Cortex of kidney (tissue), 1 donor: ENCODE measurements at places on chromosomes 6 and 20.

- DNase-seq = no peak
Observed at GRCh38 chr20:5448449-5449118, 131.8 kb upstream of the PROKR2 start.

GRCh38 chr6:68852791-68853190, 217.7 kb downstream of the ADGRB3 start:
- no peak for DNase-seq

GRCh38 chr6:25330796-25331685, 51.9 kb downstream of the CARMIL1 start:
- no peak for DNase-seq

DNA sequence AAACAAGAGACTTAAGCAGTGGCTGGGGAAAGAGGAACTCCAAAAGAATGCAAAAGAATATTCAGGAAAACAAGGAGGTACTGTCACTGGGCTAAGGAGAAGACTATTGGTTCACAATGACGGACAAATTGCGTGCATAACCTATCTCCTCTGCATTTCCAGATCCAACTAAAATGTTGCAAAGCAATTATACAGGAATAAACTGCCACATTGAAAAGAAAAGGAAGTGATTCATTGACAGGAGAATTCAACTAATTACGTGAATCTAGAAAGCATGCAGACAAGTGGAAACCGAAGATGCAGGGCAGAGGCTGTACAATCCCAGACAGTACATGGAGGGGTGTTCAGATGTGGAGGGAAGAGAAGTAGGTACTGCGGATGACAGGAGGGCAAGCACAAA, 152.8 kb upstream of the RIPOR2 start:
- DNase-seq = no peak

GRCh38 chr20:46255440-46256104, 52.7 kb downstream of the CDH22 start:
- DNase-seq = no peak

- DNase-seq = no peak
Observed at GRCh38 chr6:43880236-43881137, 110.5 kb downstream of the VEGFA start.

- no peak for DNase-seq
Observed at GRCh38 chr6:116596815-116597214, 19.5 kb upstream of the RSPH4A start.

- no peak for DNase-seq
Observed at GRCh38 chr6:95244751-95245150, 332.6 kb upstream of the MANEA start.

DNA sequence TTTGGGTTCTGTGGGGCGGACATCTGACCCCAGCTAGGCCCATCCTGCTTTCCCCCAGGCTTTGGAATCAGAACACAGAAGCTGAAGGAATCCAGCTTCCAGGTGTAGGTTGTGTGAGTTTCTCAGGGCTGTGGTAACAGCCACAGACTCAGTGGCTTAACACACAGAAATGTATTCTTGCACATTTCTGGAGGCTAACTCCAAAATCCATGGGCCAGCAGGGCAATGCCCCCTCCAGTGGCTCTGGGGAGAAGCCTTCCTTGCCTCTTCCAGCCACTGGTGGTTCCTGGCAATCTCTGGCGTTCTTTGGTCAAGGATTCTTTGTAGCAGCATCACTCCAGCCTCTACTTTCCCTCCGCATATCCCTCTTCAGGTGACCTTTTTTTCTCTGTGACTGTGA, 1.3 kb upstream of the EMILIN3 start:
- no peak for DNase-seq

- no peak for DNase-seq
Observed at GRCh38 chr6:8070718-8071117, 6.5 kb upstream of the BLOC1S5 start.

GRCh38 chr6:141790921-141791320, 341.8 kb upstream of the GJE1 start:
- DNase-seq = no peak

DNA sequence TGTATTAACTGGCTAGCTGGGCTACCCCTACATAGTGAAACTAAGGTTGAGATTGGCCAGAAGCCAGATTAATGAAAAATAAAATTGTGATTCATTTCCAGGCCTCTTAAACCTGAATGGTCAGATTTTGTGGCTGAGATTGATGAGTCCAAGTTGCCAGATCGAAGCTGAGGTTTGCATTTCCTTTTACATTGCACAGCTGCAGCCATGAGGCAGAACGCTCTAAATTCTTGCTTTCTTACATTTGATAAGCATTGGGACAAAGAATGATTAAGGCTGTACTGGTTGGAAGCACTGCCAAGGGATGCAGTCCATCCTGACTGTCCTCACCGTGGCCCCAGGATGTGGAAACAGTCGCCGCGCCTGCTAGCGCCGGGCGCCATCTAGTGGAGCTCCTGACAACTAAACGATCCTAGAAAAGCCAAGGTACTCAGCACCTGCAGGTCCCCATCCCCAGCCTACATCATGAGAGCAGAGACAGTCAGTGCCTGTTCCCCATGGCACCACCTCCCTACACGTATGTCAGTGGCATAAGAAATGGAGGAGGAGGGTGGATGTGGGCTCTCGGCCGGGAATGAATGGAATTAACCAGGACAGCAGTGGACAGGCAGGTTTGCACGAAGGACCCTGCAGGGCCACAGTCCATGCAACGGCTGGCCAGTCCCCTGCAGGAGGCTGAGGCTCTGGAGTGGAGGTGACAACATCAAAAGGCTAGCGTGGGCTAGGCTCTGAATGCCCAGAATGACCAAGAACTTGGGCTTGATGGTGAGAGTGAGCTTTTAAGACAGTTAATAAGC, 19.0 kb downstream of the PXDC1 start:
- no peak for DNase-seq

DNA sequence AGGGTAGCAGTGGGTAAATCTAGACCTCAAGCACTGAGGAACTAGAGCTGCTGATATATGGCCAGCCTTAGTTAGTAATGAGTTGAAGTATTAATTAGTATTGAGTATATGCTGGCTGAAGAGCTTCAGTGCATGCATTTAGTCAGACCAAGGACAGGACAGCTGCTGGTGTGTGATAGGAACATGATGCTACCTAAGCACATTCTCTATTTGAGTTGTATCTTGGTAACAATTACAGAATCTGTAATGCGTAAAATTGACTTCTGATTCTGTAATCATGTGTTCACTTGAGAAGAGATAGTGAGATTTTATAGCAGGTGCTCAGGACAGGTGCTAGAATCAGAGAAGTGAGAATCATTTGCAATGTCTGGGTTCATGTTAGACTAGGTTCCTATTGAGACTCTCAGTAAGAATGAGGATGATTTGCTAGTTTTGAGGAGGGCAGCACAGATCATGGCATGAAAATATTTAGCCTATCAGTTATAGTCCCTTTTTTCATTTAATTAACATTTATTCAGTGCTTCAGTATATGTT, 369.4 kb upstream of the HS3ST5 start:
- no peak for DNase-seq

GRCh38 chr6:56002336-56002735, 126.9 kb upstream of the BMP5 start:
- no peak for DNase-seq

DNA sequence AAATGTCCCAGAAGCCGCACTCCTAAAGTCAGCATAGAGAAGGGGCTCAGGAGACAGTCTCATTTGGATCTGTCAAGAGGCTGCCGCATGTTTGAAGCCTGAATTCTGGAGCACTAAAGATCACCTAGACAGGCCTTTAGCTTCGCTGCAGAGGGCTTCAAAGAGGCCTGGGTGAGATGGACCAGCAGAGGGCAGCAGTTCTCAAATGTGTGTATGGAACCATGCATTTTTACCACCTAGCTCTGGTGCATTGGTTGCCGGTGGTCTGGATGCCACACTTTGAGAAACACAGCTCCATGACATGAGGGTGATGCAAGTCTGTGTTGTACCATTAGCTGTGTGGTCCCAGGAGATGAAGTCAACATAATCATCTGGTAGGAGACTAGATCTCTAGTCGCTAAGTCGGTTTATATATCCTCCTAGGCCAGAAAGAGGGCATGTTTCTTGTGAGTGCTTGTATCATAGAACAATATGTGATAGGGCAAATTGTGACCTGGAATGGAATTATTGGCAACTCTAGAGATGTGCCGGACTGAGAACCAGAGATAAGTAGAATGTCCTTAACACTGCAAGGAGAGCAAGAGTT, 64.8 kb downstream of the KIAA0319 start:
- no peak for DNase-seq

GRCh38 chr6:130834482-130835251, 7.5 kb downstream of the SMLR1 start:
- DNase-seq = no peak

- DNase-seq = no peak
Observed at GRCh38 chr20:37669773-37670236, 24.0 kb upstream of the CTNNBL1 start.

- no peak for DNase-seq
Observed at GRCh38 chr6:102114402-102114801, 720.9 kb downstream of the GRIK2 start.

DNA sequence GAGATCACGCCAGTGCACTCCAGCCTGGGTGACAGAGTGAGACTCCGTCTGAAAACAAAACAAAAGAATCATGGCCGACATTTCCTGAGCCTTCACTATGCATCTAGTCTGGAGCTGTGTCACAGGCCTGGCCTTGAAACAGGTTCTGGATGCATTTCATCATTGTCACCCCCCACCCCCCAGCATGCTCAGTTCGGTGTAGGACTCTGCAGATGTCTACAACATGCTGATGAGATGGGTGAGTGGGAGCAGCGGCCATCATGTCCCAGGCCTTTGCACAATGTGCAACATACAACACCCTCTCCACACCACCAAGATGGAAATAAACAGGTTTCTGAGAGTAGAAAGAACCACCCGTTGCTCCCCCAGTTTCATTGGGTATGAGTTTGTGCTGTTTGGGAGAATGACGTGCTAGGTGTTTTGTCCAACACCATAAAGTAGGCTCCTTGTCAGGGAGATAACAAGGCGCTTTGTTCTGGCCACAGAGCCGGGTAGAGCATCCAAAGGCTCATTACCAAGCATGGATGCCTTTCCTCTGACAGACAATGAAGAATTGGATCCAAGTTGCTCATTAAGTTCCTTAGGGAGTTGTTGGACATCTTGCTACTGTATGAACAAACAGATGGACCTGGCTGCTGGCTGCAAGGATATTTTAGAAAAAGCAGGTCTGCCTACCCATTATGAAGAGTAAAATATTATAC, 22.1 kb downstream of the SNHG17 start:
- DNase-seq = no peak

- no peak for DNase-seq
Observed at GRCh38 chr20:1619861-1620444, at the start of gene SIRPB1. Gene SIRPB1, minus strand, starts transcription at chr20:1620009. Its CDS starts 65 bp downstream, at chr20:1619944.

DNA sequence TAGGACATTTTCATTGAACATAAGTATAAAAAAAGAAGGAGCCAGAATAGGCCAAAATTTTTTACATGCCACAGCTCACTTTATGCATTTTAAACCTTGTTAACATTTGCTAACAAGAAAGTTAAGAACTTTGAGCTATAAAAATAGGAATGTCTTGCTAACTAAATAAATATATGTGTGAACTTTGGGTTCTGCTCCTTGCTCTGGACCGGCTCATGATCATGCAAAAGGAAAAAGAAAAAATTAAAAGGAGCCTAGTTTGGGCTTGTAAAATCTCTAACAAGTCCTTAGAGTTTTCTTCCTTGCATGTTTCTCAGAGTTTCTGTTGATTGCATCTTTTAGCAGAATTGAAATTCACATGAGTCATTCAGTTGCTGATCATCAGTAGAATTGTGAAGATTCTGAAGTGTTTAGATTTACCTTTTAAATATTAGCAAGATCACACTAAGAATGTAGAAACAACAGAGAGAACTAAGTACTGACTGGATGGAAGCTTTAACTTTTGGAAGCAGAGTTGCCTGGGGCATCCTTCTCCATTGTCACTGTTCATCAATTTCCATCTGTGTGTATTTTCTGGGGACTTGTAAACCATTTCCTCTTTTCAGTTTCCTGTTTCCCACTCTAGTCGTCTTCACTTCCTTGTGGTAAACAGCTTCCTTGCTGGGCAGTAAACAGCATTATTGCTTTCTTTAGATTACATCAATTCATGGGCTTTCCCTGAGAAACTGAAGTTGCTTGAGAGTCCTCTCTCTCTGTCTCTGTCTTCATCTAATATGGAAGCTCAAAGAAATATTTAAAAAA, 458.4 kb upstream of the BTBD3 start:
- DNase-seq = no peak

DNA sequence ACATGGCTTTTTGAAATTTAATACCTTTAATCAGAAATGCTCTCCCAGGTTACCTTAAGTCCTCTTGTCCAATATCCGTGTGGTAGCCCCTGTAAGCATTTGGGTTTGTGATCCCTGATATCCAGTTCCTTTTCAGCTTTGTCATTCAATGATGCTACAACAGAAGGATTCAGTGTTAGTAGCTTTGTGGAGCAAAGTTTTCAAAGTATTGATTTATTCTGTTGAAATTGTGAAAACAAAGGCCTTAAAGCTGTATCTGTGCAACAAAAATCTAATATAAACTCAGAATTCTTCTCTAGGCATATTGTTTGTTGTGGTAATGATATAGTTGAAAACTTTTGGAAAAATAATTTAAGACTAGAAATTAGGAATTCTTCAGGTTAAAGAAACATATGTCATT, 91.9 kb downstream of the ADGRB3 start:
- no peak for DNase-seq

GRCh38 chr20:61636531-61637116, 384.6 kb downstream of the CDH4 start:
- no peak for DNase-seq

GRCh38 chr20:34415079-34415478, 52.0 kb downstream of the ITCH start:
- DNase-seq = no peak

DNA sequence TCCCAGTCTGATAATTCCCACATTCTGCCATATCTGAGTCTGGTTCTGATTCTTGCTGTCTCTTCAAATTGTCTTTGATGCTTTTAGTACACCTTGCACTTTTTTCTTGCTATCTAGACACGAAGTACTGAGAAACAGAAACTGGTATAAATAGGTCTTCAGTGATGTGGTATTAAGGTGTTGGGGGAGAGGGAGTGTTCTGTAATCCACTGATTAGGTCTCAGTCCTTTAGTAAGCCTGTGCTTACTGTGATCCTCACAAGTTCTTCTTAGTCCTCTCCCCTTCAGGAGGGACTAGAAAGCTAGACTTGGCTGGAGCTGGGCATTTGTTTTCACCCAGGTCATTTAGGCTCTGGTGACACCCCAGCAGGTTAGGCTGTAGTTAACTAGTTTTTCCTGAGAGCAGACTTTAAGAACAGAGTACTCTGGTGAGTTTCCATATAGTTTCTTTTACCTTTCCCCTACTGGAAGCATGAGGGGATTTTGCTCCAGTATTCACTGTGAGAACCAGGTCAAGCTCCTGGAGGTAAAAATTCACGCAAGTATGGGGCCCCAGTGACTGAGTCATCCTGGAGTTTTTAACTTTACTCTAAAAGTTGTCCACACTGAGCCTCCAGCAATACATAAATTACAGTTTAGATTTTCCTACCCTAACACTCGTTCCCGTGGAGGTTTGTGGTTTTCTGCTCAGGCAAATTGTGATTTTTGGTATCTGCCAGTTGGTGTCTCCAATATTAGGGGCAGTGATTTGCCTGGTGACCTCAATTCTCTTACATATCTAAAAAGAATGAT, 154.6 kb downstream of the CDKAL1 start:
- DNase-seq = no peak

DNA sequence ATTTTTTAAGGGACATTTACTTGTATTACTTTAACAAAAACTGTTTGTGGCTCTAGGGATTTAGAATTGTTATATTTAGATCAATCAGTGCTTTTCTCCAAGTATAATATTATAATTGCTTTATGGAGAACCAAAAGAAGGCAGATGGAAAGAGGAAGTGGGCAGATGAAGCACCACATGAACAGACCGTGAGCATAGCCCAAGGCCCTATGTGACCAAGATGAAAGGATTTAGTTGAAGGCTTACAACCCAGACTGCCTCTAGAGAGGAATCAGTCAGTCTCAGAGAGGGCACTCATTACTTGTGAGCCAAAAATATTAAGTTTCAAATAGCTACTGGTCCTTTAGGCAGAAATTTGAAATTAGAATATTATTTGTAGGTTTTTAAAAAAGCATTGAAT, 102.3 kb upstream of the IMPG1 start:
- no peak for DNase-seq
